ENCODE measurements at places on chromosomes 5 and 9.

GRCh38 chr5:62578540-62578939, at the start of gene LRRC70:
LRRC70 (plus strand) TSS chr5:62578819; CDS start chr5:62579439, 620 bp downstream.
- no peak for DNase-seq

GRCh38 chr5:152151940-152152339, 227.3 kb upstream of the GLRA1 start:
- no peak for DNase-seq

GRCh38 chr9:79955300-79955699, 383.5 kb downstream of the TLE4 start:
- no peak for DNase-seq

- DNase-seq = no peak
These were observed 380.1 kb upstream of the TUSC1 start for GRCh38 chr9:26058111-26058895.

- DNase-seq = no peak
These were observed 6.3 kb upstream of the PSD2 start for GRCh38 chr5:139789116-139789844.

DNA sequence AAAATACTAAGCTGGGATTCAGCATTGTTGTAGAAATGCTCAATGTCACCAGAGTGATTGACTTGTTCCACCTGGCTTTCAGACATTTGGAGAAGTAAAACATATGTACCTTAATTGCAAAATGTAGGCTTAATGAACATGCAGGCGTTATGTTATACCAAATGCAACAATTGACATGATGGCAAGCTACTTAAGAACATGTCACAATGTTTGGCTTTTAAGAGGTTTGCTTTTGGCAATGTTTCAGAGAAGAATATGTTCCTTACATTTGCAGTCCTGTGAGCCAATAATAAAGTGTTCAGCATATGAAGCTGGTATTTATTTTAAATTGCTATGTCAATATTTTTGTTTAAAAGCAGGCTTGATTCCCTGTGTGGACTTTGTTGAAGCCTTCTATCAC, 111.7 kb upstream of the NUDT12 start:
- DNase-seq = no peak

DNA sequence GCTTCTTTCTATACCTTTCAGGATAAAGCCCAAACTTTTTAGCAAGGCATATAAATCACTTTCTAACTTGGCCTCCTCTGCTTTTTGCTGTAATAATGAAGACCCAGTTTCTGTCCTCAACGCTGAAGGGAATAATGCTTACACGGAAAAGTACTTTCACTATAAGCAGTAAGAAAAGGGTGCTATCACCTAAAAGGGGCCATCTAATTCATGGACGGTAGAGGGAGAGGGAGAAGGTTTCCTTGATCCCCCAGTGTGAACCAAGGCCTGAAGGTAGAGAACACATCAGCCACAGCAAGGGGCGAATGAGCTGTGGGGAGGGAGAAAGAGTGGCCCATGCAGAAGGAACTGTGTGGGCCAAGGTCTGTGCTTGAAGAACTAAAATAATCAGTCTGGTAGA, 417.7 kb upstream of the CLINT1 start:
- DNase-seq = no peak

GRCh38 chr9:91417602-91418214, 5.9 kb downstream of the NFIL3 start:
- DNase-seq = no peak

DNA sequence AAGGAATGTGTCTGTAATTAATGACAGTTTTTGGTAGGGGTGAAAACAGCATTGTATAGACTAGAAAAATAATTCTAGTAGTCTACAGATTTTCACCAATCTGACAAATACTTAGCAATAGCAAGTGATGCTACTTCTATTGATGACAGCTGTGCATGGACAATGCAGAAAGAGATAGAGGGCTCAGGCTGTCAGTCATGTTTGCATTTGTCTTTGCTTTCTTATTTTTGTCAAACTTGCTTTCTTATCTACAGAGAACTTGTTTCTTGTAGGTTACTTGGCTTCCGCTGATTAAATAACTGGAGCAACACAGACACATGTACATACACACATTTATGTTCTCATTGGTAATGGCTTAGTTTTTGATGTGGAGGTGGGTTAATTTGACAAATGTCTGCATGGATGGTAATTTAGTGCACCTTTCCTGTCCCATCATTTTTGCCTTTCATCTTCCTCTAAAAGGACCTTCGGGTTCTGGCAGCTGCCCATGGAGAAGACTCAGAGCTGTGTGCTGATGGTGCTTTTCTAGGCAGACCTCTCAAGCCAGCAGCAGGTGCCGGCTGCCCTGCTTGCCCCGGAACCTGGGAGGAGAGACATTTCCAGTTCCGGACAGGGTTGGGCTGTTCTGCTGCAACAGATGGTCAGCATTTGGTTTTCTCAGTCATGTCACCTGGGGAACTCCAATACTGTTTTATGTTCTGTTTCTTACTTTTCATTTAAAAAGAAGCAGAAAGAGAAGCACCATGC, 28.8 kb downstream of the CAMK4 start:
- DNase-seq = peak; percentile 30

DNA sequence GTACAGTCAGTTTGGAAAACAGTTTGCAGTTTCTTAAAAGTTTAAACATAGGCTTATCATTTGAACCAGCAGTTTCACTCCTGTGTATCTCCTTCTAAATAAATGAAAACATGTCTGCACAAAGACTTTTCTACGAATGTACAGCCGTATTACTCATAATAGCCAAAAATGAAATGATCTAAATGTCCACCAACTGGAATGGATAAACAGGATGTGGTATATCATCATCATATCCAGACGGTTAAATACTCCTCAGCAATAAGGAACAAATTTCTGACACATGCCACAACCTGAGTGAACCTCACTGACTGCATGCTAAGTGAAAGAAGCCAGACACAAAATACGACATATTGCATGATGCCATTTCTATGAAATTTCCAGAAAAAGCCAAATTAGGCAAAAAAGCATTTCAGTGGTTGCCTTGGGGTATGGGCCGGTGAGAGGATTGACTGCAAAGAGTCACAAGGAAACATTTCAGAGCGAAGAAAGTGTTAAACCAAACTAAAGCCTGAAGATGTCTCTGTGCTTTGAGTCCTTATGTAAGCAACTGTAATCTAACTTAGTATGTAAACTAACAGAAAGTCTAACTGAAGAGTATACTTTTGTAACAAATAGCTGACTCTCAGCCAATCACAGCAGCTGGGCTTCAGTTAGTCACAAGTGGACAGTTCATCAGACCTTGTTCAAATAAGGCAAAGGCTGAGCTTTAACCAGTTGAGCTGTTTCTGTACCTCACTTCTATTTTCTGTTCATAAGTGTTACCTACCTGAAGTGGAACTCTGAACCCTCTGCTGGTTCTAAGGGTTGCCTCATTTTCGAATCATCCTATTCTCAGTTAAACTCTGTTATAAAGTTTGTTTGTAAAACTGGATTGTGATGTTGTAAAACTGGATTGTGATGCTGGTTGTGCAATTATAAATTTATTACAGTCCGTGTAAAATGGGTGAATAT, 65.2 kb downstream of the TRIO start:
- DNase-seq = no peak

- no peak for DNase-seq
These were observed 233.1 kb downstream of the MAST4 start for GRCh38 chr5:66829358-66829674.

Measured in GM18507 (cell line).